ENCODE measurements at places on chromosomes 2 and 18.

GRCh38 chr2:172328103-172328841 lies 99.1 kb upstream of the ITGA6 start:
- DNase-seq: no peak

DNA sequence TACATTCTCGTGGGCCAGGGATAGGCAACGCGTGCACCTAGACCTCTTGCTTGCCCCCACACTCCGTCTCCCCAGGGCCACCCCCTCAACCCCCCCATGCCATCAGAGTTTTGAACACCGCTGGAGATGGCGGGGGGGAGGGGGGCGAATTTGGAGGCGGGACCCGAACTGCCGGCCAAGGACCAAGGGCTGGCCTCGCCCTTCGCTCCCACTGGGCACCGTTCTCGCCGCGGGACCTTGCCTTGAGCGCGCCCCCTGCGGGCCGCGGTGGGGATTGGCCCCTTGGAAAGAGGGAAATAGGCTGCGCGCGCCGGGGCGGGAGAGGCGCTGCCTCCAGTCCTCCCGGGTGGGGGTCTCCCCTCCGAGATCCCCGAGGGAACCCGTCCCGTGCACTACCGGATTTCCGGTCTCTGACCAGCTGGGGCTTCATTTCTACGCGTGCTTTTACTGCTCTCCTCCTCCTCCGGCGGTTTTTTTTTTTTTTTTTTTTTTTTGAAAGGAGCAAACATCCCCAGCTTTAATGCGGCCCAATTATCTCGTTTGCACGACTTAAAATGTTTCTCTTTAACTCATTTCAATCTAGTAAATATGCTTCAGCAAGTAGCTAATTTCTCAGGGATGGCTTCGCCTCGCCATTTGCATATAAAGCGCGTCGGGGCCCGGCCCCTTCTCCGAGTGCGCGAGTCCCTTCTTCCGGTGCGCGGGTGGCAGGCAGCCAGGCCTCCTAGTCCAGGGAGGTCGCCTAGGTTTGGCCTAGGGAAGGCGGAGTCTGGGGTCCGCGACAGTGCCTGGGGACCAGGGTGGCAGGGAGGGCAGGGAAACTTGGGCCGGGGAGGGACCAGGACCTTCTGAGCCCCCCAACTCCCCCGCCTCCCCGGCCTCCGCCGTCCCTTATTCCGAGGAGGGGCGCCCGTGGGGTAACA lies 10.0 kb upstream of the GBX2 start:
- peak; percentile 89 for DNase-seq

DNA sequence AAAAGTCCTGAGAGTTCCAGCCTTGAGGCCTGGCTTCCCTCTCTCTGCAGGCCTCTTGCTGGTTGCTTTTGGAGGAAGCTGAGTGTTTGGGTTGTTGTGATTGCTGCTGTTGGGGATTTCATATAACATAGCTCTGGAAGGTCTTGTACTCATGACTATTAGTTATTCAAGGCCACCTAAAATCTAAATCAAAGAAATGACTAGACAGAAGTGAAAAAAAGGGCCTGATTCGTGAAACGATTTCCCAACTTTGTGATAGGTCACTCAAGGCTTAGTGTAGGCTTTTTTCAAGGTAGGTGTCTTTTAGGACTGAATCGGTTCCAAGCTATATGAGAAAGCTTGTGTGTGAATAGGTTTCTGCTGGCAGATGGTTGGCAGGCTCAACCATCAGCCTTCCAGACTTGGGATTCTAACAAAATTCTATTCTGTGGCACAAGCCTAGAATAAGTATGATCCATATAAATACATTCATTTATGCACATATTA lies 164.4 kb downstream of the FMNL2 start:
- DNase-seq: no peak

DNA sequence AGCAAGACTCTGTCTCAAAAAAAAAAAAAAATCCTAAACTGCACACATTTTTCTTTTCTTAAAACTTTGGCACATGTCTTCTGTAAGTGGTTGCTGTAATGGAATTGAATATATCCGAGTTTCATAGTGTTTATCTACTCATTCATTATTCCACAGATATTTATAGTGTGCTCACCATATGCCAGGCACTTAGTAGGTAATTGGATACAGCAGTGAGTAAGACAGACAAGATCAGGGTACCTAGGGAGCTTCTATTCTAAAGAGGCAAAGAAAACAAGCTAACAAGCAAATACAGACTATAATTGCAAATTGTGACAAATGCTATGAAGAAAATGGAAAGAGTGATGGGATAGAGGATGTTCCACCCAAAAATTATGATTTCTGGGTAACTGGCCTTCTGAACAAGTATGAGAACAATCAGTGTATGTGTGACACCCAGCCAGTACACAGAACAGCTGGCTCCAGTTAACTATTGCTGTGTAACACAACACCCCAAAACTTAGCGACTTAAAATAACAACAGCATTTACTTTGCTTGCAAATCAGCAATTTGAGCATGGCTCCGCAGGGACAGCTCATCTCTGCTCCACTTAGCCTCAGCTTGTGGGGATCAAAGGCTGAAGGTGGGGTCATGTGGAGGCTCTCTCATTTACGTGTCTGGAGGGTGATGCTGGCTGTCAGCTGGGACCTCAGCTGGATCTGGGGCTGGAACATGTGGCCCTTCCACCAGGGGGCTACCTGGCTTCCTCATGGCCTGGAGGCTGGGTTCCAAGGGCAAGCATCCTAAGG lies 224.9 kb downstream of the INSIG2 start:
- peak; percentile 13 for DNase-seq

- no peak for DNase-seq
These were observed 460 bp upstream of the ZBTB7C start for GRCh38 chr18:48409591-48410094.

GRCh38 chr2:105255979-105256378 lies 14.4 kb downstream of the GPR45 start:
- no peak for DNase-seq

GRCh38 chr2:177726931-177727348 lies 334.4 kb downstream of the AGPS start:
- no peak for DNase-seq

GRCh38 chr18:51397347-51397962 lies 200.0 kb upstream of the MEX3C start:
- no peak for DNase-seq

DNA sequence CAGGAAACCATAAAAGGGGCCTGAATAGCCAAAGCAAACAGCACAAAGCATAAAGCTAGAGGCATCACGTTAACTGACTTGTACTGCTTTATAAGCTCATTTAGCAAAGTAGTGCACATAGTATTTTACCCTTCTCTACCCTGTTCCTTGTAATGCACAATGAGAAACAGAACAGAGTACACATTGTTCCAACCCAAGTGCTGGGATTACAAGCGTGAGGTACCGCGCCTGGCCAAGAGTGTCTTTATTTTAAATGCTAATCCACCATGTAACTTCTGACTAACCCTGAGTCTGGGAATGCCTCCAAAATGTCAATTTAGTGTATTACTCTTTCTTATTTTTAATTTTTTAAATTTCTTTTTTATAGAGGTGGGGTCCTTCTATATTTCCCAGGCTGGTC lies 46.4 kb upstream of the STON1 start:
- DNase-seq: no peak

GRCh38 chr18:42861271-42861670 lies 254.2 kb downstream of the RIT2 start:
- no peak for DNase-seq

DNA sequence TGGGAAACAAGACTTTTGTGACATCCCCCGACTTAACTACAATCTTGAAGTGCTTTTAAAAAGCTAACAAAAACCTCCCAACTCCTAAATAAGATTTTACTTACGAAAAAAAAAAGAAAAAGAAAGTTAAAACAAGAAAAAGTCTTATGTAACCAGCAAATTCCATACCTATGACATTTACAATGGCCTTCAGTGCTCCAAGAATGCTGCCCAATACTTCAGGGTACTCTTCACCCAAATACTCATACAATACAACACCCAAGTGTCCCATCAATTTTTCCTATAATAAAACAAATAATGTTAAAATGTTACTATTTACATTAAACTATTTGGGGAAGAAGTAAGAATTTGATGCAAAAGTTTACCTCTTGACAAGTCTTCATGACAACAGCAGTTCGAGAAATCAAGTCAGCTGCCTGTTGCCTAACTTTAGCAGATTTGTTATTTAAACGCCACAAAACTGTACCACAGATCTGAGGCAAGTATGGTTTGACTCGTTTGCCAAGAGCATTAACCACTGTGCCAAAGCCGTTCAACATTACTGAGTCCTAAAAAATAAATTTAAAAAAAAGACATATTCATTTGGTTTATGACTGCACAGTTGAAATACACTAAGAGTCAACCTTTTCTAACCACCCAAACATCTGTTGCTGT lies 34.8 kb downstream of the SF3B1 start:
- no peak for DNase-seq

DNA sequence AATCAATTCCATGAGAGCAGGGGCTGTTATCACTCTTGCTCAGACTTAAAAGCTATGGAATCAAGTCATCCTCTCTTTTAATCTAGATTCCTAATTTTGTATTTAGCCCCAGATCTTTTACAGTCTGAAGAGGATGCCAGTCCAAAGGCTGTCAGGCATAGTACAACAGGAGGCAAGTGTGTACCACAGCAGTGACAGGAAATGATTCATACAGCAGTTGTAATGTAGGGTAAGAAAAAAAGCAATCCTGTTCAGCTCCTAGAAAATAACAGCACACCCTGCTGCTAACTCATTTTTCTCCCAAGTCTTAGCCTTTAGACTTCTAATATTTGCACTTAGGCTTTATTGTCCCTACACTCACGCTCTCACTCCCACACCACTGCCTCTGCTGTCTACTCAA lies 127.8 kb upstream of the SYT4 start:
- no peak for DNase-seq

GRCh38 chr2:205895981-205896655 lies 189.9 kb downstream of the INO80D start:
- DNase-seq: no peak

DNA sequence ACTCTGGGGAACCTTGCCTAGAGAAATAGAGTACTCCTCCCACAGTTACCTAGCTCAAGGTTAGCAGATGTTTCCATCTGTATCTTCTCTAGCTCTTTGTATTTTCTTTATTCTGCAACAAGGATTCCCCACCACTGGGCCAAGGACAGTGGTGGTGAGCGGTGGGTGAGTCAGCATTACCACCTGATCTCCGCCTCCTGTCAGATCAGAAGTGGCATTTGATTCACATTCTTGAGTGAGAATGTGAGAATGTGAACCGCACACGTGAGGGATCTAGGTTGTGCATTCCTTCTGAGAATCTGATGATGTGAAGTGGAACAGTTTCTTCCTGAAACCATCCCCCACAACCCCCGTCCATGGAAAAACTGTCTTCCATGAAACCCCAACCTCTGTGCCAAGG lies 9.0 kb downstream of the EPB41L3 start:
- DNase-seq: no peak

GRCh38 chr2:238811759-238812158 lies 36.1 kb upstream of the TWIST2 start:
- no peak for DNase-seq

GRCh38 chr18:49597157-49597931 lies 35.5 kb downstream of the LIPG start:
- DNase-seq: peak; percentile 47

DNA sequence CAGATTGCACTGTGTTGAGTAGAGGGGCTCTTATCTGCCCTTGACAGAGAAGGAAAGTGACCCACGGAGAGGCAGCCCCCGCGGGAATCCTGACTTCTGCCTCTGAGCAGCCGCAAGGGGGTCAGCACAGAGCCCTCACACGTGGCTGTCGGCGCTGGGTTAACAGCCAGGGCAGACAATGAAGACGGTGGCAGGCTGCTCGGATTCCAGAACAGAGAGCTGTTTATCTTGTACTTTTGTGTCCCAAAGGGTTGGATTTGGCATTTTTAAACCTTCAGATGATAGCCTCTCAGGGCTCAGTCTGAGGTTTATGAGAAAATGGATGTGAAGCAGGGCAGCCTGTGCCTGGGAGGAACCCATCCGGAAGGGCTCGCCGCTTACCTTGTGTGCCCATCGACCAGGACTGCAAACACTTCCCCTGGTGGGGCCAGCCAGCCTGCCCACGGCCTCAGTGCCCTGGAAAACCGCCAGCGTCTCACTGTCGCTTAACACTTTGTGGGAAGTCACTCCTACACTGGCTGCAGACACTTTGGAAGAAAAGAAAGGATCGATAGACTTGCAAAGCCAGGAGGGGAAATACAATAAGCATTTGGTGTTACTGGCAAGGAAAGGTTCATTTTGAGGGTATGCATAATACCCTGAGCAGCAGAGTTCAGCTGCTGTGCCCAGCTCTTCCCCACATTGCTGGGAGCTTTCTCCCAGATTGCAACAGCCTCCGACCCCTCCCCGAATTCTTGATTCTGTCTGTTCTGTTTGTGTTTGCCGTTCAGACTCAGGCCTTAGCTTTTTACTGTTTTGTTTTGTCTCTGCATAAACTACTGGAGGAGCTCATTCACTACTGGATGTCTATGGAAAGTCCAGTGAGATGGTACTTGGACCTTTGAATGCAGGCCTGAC lies 325.3 kb upstream of the MYT1L start:
- DNase-seq: no peak

All from NCI-H526 (cell line).